ENCODE measurements at places on chromosomes 2 and 18.
A peak's percentile ranks its signal among the peaks of the same experiment; 100 is the strongest.

DNA sequence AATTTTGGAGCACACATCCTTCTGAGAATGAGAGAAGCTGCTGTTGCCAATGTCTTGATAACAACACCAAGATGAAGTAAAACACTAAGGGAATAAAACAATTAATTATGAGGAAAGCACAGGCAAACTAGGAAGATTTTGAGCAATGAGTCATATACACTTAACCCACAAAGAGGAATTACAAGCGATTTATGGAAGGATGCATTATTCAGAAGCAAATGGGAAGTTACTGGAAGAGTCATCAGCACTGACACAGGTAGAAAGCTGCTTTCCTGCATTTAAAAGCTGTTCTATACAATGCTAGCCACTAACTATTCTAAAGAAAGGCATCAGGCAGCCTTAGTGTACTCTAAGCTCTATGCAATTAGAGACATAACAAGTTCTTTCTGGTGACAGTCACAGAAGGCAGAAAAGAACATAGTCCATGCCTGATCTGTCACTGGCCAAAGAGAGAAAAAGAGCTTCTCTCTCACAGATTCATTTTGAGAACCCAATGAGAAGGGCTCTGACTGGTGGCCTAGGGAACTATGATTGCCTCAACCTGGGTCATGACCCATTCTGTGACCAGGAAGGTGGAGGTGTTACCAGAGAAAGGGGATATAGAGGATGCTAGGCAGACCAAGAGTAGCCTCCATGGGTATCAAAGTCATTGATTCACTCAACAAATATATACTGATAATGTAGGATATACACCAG lies 45.4 kb downstream of the M1AP start:
- DNase-seq: no peak

GRCh38 chr2:190572246-190572645 lies 37.7 kb upstream of the NEMP2 start:
- no peak for DNase-seq

GRCh38 chr2:180231015-180231414 lies 223.9 kb upstream of the CWC22 start:
- DNase-seq: no peak

GRCh38 chr2:132811148-132811915 lies 141.3 kb upstream of the LYPD1 start:
- no peak for DNase-seq

DNA sequence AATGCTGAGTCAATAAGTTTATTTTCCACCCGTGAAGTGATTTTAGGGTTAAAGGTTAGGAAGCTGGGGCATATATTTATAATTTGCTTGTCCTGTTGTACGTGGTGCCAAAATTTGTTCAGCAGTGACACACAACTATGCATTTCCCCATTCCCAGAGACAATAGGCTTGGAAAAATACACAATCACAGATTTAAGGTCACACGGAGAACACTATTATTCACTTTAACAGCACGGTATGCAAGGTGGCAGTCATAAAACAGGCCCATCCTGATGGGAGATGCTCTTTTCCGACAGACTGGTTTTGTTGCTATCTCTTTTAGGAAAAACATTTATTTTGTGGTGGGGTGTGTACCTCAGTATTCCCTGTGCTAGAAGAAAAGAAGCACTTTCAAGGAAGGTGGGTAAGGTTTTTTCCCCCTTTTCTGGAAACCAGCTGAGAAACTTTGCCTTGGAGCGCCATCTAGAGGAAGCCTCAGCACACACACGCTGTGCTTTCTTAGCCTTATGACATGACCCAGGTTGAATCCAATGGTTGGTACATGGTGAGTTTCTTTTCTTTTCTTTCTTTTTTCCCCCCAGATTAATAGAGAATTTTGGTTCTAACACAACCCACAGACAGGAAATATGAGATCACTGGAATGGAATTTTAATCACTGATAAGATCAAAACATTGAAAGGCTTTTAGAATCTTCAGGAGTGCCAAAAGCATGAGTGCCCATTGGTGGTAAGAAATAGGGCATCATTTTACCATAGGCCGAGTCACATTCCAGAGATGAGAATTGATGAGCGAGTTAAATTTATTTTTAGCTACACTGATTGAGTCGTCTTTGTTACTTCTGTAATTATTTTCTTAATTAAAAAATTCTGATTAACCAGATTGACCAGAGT lies 332.1 kb downstream of the AGPS start:
- DNase-seq: peak; percentile 9

DNA sequence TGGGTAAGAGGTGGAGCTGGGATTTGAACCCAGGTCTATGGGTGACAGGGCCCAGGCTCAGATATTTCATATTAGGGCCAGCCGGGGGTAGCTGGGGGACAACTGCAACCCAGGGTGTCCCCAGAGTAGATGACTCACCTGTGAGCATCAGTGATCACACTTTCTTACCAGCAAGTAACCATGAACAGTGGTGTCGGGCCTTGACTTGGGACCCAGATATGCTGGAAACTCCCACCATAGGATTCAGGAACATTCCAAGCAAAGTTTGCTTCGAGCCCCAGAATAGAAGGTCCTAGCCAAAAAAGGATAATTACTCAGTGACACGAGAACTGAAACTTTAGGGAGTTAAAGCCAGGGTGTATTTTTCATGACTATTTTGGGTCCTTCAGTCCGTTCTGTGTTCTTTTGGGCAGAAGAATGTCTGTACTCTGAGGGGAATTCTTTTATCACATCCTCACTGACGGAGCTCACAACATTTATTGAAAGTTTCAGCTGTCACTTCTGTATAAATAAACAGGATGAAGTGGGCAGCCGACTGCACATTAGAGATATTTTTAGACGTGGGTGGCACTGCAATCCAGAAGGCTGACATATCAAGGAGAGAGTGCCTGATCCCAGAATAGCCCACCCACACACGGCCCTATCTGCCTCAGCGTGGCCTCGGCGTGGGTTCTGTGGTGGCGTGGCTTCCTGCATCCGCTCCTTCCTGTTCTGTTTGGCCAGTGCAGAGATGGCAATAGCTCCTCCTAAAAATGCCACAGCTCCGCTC lies 45.6 kb downstream of the RAMP1 start:
- DNase-seq: no peak

DNA sequence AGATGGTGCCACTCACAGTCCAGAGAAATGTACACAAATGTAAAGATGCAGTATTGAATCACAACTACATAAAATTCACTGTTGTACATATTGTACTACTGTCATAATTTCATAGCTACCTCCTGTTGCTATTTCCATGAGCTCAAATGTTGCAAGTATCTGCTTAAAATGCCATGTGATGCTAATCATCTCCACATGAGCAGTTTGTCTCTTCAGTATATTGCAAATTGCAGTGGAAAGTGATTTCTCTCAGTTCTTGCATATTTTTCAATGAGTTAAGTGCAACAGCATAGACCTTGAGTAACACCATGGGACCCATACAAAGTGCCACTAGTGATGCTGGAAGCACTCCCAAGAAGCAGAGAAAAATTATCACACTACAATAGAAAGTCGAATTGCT lies 51.9 kb downstream of the MAIP1 start:
- no peak for DNase-seq

DNA sequence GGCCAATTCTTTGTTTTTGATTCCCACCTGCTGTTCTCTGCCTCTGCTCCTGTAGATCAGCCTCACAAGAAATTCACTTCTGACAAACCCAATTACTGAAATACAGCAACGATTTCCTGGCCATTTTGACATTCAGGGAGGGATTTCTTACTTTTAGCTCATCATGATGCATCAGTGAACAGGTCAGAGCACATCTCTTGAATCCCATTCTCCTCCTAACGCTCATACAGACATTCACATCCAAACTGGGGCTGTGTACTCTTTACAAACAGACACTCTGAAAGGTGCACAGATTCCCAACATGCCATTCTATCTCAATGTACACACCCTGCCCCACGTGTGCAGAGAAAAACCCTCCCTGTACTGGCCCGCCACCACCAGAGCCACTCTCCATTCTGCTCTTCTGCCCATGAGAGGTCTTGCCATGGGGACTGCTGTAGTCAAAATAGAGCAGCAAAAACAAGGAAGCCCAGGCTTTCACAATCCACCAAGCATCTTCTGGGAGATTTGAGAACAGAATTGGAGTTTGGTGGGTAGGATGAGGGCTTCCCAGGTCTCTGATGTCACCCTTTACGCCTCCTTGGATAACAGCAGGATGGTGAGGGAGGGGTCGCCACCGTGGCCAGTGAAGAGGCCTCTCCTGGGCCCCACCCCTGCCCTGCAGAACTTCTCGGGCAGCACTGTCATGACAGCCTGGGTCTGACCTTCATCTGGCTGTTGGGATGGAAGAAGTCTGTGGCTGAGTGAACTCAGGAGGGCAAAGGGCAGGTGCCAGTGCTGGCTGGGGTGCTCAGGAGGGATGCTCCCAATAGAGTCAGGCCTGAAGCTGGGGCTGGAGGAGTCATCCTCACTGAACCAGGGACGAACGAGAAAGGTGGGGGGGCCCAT lies 41.9 kb upstream of the ZFP36L2 start:
- no peak for DNase-seq

- no peak for DNase-seq
Measured at GRCh38 chr18:39845106-39845505, 2109.9 kb upstream of the PIK3C3 start.

GRCh38 chr2:182767578-182767977 lies 51.5 kb downstream of the DNAJC10 start:
- no peak for DNase-seq

DNA sequence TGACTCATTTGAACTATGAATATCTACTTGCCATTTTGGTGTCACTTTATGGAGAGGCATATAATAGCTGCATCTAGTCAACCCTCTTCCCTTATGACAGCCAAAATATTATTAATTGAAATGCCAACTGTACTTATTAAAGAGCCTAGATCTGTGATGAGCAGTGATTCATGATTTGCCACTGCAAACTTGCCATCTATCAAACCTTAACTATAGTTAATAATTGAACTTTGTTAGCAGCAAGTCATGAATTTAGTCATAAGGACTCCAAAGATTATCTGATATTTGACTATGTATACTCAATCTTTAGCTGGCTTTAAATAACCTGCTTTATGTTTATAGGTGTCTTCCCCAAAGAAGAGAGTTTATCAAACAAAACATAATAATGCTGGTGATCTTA lies 116.4 kb upstream of the VWC2L start:
- DNase-seq: no peak

DNA sequence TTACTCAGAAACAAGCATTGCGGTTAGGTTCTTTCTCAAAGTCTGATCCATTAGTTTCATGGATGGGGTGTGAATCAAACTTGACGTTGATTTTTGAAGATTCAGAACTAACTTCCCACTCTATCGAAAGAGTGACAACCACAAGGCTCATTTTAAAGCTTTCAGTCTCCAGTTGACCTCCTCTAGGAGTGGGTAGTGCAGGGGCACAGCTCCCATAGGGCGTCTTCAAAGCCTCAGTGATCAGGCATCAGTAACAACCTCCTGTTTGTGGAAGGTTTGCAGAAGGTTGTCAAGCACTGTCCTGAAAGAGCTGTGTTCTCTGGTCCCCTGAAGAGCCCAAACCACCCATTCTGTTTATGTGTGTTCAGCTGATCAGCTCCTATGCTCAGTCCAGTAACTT lies 10.2 kb downstream of the MTCL1 start:
- no peak for DNase-seq

DNA sequence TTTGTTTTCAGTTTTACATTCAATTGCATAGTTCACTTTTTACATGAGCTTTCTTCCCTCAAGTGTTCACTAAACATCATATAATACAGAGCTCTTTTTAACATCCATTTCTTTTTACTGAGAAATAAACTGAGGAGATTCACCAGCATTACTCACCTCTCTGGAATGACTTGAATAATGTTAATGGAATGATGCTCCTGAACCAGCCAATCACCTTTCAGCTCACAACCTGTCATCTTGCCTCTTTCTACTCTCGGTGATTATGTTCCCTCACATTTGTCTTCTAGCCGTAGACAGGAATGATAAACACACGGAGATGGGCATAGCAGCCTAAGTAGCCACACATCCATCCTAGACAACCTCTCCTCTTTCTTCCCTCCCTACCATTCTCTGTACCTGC lies 301.7 kb downstream of the PAX3 start:
- no peak for DNase-seq

GRCh38 chr18:11767935-11768334 lies 78.9 kb downstream of the GNAL start:
- no peak for DNase-seq

GRCh38 chr2:113173542-113174375 lies at the start of gene PSD4:
TSS of gene PSD4 (plus strand) at chr2:113173971. CDS start at chr2:113182457, 8,486 bp downstream.
- DNase-seq: peak; percentile 74

DNA sequence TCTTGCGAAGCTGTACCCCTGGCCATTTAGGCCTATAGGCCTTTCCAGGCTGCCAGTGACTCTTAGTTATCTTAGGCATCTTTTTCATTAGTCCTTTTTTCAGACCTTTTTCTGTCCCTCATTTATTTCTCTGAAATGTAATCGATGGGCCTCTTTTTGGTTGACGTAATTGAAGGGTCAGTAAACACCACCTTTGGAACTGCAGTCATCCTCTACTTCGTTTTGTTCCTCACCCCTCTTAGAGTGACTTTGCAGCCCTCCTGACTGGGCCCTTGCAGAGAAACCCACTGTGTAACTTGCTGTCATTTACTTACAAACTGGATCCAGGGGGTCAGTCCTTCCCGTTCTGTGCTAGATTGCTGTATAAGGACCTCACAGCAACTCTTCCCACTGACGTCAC lies 23.2 kb downstream of the CENPO start:
- no peak for DNase-seq

GRCh38 chr2:64904413-64905329 lies 84.5 kb upstream of the SLC1A4 start:
- no peak for DNase-seq

DNA sequence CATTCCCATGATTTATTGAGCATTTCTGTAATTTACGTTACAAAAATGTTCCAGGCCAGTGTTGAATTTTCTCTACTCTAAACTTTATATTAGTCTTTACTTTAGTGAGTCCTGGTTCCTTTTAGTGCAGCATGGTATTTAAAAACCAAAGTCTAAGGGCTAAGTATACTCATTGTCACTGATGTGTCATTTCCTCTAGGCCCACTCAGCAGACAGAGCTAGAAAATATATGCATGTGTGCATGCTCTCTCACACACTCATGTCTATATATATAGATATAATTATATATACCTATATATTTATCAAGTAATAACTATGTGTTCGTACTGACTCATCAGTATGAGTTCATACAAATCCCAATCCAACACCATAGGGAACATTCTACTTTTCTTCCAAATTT lies 132.5 kb upstream of the SLC8A1 start:
- no peak for DNase-seq

GRCh38 chr2:129882476-129882875 lies 97.0 kb upstream of the RAB6C start:
- DNase-seq: no peak

- no peak for DNase-seq
Measured at GRCh38 chr2:171673905-171674304, 13.4 kb upstream of the DYNC1I2 start.
